Effector CD8-positive, alpha-beta T cell (primary cell): ENCODE measurements at places on chromosomes 12 and 14.

DNA sequence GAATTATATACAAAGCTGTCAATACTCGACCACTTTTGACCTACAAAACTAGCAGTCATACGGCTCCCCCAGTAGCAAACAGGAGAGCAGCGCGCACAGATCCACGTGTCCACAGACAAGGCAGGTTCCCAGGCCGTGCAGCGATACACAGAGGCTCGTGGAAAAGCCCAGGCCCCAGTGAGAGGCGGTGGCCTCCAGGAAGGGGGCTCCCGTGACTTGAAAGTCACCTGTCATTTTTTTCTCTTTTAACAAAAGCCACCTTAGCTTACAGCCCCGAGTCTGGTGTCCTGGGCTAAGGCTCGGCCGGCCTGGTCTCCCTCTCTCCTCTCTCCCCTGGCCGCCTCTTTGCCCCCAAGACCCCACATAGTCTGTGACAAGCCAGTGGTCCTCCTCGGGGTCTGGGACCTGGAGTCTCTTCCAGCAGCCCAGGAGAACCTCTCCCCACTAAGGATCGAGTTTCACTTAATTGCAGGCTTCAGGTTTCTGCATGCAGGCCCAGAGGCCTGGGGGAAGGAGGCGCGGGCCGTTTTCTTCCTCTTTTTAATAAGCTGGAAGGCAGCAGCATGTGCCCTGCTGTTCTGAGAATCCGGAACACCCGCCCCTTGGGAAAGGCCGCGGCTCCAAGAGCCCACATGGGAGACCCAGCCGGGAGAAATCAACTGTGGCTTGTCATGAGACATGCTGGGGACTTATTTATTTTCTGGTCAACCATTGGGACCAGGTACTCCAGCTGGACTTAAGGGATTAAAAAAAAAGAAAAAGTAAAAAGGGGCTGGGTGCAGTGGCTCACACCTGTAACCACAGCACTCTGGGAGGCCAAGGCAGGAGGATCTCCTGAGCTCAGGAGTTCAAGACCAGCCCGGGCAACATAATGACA, 15.9 kb downstream of the NCOR2 start:
- DNase-seq = no peak

- DNase-seq = no peak
These were observed 579 bp upstream of the RNASE1 start for GRCh38 chr14:20803223-20803622.

DNA sequence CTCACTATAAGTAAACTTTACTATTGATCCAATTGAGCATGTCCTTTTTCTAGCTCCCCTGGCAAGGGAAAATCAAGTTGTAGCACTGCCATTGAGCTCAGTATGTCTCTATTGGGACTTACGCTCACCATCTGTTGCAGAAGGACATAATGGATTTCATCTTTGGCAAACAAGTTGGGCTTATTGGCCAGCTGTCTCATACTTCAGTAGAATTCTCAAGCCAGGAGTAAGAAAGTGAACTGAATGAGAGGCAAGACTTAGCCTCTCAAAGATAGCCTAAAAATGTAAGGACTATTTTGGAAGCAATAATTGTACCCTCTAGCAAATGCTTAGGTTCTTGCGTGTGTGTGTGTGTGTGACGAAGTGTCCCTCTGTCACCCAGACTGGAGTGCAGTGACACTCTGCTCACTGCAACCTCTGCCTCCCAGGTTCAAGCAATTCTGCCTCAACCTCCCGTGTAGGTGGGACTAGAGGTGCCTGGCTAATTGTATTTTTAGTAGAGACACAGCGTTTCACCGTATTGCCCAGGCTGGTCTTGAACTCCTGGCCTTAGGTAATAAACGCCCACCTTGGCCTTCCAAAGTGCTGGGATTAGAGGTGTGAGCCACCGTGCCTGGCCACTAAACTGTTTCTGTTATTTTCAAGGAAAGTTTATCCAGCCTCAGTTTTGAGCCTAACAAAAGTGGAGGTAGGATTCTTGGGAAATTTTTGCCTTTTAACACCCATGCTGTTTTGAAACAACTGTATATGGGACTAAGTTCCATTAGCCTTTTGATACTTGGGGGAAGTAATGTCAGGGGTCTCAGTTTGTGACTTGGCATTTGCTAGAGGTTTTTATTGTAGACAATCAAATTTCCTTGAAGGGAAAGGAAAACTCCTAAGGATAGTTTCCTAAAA, 7.0 kb downstream of the HNRNPA1 start:
- DNase-seq = no peak

GRCh38 chr12:9068600-9068999, 47.1 kb downstream of the A2M start:
- no peak for DNase-seq

- no peak for DNase-seq
These were observed 52.0 kb upstream of the SAV1 start for GRCh38 chr14:50719911-50720759.
